ENCODE measurements at places on chromosomes 11 and 22. TPM values are rescaled to one million over a fixed set of nuclear protein-coding genes. Genes with fewer than 3 reads are reported as not detected.

GRCh38 chr11:12539572-12539971, 134.6 kb upstream of the TEAD1 start:
- DNase-seq: no peak

DNA sequence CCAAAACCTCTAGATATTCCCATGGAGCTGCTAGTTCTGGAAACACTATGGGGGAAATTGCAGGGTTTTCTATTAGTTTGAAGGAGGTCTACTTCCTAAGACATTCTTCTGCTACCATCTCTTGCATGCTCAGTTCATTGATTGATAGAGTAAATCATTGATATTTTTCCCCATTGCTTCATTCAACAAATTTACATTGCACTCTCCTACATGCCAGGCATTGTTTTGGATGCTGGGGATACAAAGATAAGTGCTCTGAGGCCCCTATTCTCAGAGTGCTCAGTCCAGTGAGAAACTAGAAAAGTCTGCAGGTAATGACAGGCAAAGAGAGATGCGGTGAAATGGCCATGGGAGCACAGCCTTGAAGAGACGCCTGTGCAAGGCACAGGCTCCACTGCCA, 313.1 kb downstream of the KIRREL3 start:
- DNase-seq: no peak

- DNase-seq: no peak
These were observed 37.9 kb downstream of the SREBF2 start for GRCh38 chr22:41870786-41871185.

DNA sequence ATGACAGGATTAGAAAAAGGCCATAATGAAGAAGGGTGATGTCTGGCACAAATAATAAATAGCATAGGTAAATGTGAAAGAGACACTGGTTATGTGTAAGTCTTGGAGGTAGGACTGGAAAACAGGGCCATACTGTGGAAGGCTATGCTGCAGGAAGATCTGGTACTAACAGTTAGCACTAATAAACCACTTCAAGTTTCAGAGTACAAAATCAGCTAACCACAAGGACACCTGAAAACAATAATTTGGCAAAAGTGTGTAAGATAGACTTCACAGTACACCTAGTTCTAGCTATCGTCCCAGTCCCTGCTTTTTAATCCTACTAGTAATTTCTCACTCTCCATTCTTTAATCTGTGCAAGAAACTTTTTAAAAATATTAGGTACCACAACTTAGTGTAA, 44.3 kb downstream of the CWF19L2 start:
- DNase-seq: no peak

GRCh38 chr11:548700-549603, 11.6 kb downstream of the LMNTD2 start:
- no peak for DNase-seq

- DNase-seq: no peak
These were observed 1.2 kb downstream of the CSRP3 start for GRCh38 chr11:19200410-19201201.

Gene FOLR1
- total RNA-seq: not detected
